ENCODE measurements at places on chromosomes 16 and 17.

DNA sequence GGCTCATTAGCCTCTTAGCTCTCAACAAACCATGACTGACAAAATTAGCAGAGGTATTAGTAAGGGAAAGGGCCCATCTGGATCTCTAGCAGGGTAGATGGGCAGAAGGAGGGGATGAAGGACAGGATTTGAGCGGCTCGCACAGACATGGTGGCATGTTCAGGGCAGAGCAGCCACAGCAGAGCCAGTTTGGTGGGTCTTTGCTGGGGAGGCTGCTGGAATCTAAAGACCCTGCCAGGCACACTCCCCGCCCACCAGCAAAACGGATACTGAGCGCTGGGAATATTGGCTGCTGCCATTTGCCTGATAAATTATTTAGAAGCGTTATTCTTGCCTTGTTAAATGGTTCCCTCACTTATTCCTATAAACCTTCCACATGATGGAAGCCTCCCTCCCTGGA lies 20.7 kb upstream of the NAT9 start:
- no peak for DNase-seq

GRCh38 chr17:82913304-82914043 lies 73.7 kb upstream of the ZNF750 start:
- DNase-seq: no peak

- DNase-seq: peak; percentile 76
These were observed 3.7 kb downstream of the TMC8 start for GRCh38 chr17:78133971-78134898.

DNA sequence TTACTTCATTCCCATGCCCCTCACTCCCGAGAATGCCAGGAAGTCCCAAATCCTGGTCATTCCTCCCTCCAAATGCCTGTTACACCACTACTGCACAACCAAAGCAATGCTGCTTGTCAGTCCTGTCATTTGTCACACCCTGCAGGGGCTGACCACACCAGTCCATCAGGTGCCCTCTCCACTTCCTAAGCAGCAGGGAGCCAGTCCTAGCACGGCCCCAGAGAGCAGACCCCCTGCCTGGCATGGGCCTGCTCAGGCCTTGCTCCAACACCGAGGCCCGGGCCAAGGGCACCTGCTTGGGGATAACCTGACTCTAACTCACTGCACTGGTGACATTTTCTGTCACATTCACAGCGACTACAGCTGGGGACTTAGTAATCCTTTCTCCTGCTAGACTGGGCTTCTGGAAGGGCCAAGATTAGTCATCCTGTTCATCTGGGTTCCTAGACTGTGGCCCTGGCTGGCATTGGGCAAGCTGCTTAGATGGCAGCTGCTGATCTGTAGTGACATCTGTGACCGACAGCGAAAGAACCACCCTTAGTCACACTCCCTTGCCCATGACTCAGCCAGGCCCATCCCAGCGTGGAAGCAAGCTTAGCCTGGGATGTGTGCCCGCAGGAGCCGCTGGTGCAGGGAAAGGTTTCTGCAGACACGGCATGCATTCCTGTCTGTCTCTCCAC lies 5.4 kb downstream of the ALYREF start:
- no peak for DNase-seq

- DNase-seq: no peak
These were observed 82.5 kb upstream of the HSBP1 start for GRCh38 chr16:83725313-83725712.

DNA sequence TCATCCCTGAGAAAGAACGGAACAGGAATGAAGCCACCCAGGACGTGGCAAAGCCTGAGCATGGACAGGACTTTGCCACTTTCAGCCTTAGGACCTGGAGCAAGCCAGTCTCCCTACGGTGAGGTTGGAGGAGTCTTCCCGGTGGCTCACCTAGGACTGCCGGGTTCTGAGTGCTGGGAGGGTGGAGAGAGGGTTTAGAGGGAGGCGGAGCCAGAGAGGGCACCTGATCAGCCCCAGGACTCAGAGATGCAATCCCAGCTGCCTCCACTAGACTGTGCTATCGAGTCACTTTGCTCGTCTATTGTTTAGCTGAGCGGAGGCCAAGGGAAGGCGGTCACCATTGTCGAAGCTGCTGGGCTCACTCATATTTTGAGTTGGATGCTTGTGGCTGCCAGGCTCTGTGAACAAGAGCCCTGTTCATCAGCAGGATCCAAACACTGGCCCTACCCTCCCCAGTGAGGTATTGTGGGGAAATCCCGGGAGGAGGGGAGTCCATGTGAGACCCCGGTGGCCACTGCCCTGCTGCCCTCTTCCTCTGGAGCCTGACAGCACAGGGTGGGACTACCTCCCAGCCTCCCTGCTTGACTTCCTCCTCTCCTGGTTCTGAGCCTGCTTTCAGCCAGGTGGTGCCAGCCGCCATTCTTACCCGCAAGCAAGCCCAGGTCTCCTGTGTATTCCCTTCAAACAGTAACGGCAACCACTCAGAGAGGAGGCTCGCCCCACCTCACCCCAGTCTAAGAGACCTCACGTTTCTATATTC lies 7.0 kb downstream of the KRT14 start:
- peak; percentile 50 for DNase-seq

DNA sequence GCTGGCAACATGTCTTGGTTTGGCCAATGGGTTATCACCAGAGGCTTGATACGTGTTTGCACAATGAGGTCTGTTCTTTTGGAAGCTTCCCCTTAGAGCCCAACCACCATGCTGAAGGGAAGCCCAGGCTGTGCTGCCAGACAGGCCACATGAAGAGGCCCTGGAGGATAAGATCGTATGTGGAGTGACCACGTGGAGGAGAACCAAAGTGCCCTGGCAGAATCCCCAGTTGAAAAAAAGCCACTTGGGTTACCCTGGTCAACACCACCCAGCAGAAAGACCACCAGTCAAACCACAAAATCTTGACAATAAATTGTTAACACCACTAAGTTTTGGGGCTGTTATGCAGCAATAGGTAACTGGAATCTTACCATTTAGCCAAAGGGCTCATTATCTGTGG lies 7.0 kb upstream of the ADAT1 start:
- DNase-seq: no peak

- DNase-seq: no peak
These were observed 356.2 kb downstream of the SEC14L1 start for GRCh38 chr17:77496831-77497577.

GRCh38 chr17:7111784-7112509 lies 2.7 kb downstream of the ASGR2 start:
- DNase-seq: no peak

GRCh38 chr17:1179818-1180742 lies at the start of gene ABR:
Gene ABR, minus strand, starts transcription at chr17:1179981. Its CDS starts 254 bp downstream, at chr17:1179727.
- peak; percentile 66 for DNase-seq

DNA sequence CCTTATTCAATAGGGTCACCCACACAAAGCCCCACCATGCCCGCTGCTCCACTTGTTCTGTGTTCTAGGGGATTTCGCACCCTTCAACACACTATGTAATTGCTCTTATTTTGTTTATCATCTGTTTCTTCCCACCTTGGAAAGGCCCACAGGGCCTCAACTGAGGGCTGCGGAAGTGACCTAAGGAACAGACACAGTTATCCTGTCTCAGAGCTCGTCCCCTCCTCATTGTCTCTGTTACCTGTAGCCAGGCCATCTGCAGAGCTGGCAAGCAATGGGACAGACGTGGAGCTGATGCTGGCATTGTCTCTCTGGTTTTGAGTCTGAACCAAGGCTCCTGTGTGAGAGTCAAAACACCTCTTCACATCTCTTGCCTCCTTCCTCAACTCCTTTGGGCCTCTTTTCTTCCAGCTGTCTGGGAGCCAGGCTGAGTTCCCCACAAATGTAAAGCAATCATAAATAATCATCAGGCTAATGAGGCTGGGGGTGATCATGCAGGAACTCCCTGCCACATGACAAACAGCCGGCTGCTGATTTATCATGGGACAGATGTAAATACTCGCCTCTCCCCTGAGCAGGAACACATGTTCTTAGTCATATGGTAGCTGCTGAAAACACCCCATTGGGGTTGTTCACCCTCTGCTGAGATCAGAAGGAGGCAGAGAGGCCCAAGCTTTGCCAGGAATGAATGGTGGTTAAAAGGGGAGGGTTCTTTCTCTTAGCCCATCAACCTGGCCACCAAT lies 71.9 kb downstream of the AXIN2 start:
- no peak for DNase-seq
